ENCODE measurements at places on chromosomes 7 and 10.

DNA sequence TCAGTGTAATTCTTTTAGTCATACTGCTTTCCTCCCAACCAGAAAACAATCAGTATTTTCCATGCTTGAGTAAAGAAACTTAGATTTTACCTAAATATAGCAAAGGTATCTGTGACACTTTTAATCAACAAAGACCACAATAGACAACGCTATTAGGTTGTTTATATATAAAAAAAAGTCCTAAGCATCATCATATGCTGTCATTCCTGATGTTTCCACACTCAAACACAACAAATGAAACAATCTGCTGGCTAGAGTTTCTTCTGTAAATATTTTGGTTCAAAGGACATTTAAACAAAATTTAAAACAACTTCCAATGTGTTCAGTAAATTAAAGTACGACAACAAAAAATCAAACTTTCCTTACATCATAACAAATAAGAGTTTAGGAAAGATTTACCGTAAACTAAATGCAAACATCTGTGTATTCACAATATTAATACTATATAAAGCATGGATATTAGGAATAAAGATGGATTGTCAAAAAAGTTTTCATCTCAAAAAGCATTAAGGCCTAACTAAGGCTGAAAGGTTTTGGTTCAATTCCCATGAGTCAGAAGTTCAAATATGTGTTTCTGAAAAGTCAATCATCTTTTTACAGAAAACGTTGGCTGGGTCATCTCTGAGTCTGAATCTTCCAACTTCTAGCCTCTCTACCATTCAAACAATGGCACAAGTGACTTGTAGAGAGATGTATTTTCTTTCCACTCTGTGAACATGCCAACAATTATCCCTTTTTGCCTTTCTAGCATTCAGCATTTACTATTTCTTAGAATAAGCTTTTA is 157.1 kb downstream of the CRPPA start:
- DNase-seq: no peak

- no peak for DNase-seq
Measured at GRCh38 chr10:103882285-103883007, 27.1 kb upstream of the SH3PXD2A start.

- no peak for DNase-seq
Measured at GRCh38 chr10:111233439-111233838, 156.6 kb downstream of the ADRA2A start.

DNA sequence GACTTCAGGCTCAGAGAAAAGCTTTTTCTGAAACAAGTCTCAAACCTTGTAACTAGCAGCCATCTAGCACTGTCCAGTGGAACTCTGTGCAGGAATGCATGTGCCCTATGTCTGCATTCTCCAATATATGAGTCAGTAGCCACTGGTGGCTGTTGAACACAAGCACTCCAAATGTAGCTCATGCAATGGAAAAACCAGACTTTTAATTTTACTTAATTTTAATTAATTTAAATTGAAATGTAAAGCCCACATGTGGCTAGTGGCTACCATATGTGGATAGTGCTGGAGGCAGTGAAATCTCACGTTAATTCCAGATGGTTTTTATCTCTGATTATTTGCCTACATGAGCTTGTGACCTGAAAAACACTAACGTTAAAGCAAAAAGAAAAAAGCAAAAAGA is 225.1 kb downstream of the GATA3 start:
- no peak for DNase-seq

- DNase-seq: no peak
Measured at GRCh38 chr7:32102432-32102873, 32.2 kb upstream of the PDE1C start.

GRCh38 chr10:75050149-75050919 is 61.1 kb upstream of the SAMD8 start:
- no peak for DNase-seq

GRCh38 chr7:155536451-155536850 is 9.9 kb downstream of the CNPY1 start:
- DNase-seq: no peak

DNA sequence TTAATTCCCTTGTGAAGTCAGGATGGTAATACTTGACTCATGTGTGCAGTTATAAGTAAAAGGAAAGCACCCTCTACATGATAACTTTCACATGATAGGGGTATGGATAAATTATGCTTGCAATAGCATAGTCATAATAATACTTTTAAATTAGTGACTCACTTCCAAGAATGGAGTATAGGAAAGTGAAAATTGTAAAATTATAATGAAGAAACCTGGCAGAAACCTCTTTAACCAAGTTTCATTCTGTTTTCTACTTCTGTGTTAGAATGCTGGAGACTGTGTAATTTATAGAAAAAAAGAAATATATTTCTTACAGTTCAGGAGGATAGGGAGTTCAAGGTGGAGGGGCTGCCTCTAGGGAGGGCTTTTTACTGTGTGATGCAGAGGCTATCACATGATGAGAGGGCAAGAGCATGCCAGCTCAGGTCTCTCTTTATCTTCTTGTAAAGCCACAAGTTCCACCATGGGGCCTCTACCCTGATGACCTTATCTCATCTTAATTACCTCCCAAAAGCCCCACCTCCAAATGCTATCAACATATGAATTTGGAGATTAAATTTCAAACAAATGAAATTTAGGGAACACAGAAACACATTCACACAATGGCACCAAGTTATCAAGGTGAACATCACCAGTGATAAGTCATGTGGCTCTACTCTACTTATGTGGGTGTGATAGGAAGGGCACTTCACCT is 43.2 kb downstream of the HDAC9 start:
- DNase-seq: no peak

- DNase-seq: no peak
Measured at GRCh38 chr10:97813311-97813710, 36.3 kb upstream of the GOLGA7B start.

DNA sequence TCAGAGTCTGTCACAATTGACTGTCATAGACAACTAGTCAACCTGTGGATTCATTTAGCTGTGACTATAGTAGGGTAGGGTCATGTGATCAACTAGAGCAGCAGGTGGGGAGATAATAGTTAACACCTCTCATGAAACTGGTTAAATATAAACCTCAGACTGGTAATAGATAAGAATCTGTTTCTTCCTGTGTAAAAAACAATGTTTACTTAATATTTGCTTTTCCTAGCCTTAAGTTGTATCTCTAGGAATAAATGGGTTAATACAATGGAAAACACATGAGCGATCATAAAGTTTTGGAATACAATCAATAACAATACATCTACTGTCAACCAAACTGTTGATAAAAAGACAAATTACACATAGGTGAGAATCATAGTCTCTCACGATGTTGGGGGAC is 43.4 kb upstream of the ITGB8 start:
- no peak for DNase-seq

- DNase-seq: no peak
Measured at GRCh38 chr10:75744261-75744660, 312.8 kb downstream of the LRMDA start.

GRCh38 chr7:95342642-95343307 is 18.4 kb upstream of the PON1 start:
- no peak for DNase-seq

GRCh38 chr7:92674379-92674778 is 84.2 kb upstream of the FAM133B start:
- no peak for DNase-seq

DNA sequence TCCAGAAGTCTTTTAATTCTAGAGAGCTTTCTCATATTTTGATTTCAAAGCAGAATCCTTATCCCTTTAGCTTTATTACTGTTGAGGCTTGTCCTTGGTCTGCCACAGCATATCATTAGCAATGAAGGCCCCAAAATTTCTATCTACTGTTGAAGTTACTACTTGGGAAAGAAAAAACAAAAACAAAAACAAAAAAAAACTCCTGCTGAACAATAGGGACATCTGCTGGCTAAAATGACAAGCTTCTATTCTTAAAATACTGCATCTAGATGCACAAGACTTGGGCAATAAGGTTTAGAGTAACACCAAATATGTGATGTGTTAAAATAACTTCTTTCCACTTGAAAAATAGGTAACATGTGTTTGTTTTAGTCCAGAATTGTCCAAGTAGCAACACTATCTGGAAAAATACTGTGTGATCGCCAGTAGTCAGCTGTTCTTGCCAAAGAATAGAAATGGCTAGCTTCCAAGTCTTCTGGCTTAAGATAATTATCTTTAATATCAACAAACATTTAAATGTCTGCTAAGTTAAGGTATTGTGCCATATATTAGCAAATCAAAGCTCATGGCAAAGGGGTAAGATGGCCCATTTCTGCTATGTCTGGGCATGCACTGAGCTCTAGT is 3.8 kb upstream of the DMTF1 start:
- no peak for DNase-seq

DNA sequence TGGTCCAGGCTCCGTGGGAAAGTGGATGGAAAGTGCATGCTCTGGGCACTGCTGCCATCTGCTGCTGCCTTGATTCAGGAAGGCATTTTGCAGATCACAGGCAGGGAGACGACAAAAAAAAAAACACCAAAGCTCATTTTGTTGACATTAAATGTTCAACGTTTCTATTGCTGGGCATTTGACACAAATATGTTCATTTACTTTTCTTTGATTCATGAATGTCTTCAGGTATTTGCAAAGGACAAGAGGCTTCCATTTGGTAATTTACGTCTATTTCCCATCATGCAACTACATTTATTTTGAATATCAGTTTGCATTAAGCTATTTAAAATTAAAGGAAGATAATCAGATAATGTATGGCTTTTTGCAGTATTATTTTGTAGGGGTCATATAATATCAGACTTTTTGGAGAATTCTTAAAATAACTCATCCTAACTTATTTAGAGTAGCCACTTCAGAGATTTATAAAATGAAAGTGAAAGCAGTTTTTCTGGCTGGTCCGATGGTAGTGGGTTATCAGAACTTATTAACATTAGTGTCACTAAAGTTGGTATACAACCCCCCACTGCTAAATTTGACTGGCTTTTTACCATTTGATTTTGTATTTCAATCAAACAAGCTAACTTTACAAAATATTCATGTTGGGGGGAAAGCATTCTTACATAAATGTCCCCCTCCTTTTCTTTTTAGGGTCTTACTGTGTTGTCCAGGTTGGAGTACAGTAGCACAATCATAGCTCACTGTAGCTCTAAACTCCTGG is 65.3 kb downstream of the PDIA4 start:
- DNase-seq: peak; percentile 28

- peak; percentile 83 for DNase-seq
Measured at GRCh38 chr10:99619851-99620710, at the start of gene SLC25A28. Gene SLC25A28, minus strand, starts transcription at chr10:99620439. Its CDS starts 104 bp downstream, at chr10:99620335.

DNA sequence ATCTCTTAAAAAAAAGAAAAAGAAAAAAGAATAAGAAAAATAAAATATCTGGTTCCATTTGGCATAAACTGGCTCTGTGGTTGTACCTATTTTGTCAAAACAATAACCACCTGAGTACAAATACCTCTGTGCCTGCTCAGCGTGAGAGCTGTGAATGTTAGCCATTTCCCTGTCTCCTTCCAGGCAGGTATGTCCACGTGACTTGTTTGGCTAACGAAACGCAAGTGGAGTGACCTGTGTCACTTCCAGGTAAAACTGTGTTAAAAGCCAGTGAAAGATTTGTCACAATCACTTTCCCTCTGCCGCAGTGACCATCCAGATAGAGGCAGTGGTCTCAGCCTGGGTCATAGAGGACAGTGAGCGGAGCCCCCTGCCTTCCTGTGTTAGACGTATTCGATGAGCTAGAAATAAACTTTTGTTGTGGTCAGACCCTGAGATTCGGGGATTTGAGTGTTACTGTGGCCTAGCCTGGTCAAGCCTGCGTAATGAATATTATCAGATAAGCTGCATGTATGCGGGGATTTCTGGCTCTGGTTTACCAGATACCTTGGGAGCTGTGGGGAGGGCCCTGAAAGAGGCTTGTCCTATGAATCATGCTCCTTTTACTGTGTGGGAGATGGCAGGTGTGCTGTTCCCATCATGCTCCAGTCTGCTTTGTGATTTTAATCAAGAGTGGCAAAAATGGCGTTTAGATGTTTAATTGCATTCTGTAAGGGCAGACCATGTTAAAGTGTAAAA is 3.8 kb downstream of the PTER start:
- no peak for DNase-seq

DNA sequence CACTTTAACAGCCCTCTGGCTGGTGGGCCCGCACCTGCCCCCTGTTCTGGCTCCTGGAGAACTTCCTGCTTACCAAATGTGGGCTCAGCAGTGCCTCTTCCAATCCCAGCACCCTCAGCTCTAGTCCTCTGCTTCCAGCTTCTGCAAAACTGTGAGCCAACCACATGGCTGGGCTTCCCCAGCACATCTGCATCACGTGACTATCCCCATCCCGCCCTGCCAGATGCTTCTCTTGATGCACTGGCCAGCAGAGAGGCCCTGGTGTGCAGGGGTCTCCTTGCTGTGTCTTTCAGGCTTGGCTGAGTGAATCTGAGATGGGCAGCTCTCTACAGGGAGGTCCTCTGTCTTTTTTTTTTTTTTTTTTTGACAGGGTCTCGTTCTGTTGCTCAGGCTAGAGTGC is 43.8 kb upstream of the DMBT1 start:
- DNase-seq: no peak

DNA sequence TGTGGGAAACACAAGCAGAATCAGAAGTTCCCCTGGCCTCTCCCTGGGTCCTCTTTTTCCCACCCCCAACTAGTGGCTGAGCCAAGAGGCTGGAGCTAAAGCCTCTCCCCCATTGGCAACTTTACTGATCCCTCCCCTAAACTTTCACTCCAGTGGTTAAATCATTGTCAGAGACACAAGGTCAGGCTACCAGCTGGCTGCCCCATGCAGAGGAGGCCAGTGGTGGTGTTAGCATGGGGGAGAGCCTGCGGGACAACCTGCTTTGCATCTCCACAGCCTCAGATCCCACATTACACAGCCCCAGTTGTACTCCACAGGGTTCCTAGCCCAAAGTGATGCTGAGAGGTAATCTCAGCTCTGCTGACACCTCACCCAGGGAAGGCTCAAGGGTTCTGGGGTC is 21.0 kb downstream of the NEUROG3 start:
- DNase-seq: no peak

GRCh38 chr10:79482304-79482703 is 30.0 kb upstream of the EIF5AL1 start:
- no peak for DNase-seq

GRCh38 chr10:76778914-76779795 is 858.5 kb downstream of the KCNMA1 start:
- DNase-seq: no peak

DNA sequence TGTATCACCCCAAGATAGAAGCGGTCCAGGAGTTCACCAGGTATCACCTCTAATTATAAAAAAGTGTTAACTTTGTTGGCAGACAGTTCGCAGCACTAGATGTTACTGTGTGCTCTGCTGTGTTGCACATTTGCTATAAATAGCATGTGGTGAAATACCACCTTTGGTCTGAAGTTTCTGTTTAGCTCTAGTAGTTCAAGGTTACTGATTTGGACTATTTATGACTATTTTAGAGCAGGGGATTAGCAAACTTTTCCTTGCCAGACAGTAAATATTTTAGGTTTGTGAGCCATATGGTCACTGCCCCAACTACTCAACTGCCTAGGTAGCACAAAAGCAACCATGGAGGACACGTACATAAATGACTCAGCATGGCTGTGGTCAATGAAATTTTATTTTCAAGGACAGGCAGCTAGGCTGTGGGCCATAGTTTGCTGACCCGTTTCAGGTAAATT is 16.5 kb downstream of the DENND10 start:
- no peak for DNase-seq

DNA sequence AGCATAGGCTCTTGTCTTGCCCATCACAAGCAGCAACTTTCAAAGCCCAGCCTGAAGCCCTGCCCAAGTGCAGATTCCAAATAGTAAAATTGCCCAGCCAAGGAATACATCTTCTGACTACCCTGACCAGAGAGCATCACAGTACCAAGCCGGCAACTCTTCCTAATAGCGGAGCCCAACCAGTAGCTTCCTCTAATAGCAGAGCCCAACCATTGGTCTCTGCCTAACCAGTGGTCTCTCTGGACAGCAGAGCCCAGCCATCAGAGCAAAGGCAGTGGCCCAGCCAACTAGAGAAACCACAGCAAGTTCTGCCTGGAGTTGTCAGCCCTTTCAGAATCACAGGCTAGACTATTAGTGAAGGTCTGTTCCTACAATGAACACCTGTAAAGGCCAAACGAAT is 285.6 kb downstream of the HGF start:
- DNase-seq: no peak

Measured in stimulated activated CD8-positive, alpha-beta memory T cell treated with anti-CD3 and anti-CD28 coated beads, Interleukin-15, amount 100 ng/mL, for 1 hour (primary cell).